Hematopoietic multipotent progenitor cell treated with erythropoietin and hydrocortisone succinate and interleukin-3 and kit ligand, for 15 days (in vitro differentiated cells): ENCODE measurements at places on chromosomes 7 and 10.

GRCh38 chr7:50693455-50694130, 89.1 kb downstream of the GRB10 start:
- DNase-seq, result no peak

DNA sequence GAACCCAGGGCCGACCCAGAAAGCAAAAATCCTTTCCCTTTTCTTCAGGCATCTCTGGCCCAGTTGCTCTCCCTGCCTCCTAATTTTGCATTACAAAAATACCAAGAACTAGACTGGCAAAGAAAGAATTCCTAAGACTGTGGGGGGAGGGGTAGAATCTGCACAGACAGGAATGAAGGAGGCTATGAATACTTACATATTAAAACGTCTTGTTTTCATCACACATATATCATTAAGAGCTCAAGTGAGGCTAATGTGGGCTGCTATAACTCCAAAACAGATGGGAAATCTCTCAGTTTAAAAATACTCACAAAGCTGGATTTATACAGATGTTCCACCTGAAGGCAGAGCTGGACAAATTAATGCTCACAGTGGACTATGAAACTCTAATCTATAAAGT, 29.2 kb upstream of the MKX start:
- DNase-seq, result no peak

GRCh38 chr7:113996405-113996804, 77.6 kb upstream of the PPP1R3A start:
- DNase-seq, result no peak

DNA sequence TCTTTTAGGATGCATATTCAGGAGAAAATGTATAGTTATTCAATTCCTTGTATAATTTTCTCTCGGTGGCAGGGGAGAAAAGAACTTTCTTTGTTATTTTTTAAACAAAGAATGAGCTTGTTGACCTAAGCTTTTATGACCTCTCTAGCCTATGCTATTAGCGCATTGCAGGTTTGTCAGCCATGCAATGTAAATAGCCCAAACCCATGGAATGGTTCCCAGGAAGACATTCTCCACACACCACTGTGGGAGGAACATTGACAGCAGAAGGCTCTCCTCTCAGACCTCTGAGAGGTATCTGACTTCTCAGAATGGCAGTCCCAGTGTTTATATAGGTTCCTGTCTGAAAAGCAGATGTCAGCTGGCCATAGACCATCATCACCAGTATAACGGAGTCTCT, 19.6 kb upstream of the AGBL3 start:
- DNase-seq, result no peak

- DNase-seq, result peak; percentile 61
These were observed 552 bp downstream of the IL15RA start for GRCh38 chr10:5976512-5977470.
